ENCODE measurements at places on chromosomes 4 and X.

DNA sequence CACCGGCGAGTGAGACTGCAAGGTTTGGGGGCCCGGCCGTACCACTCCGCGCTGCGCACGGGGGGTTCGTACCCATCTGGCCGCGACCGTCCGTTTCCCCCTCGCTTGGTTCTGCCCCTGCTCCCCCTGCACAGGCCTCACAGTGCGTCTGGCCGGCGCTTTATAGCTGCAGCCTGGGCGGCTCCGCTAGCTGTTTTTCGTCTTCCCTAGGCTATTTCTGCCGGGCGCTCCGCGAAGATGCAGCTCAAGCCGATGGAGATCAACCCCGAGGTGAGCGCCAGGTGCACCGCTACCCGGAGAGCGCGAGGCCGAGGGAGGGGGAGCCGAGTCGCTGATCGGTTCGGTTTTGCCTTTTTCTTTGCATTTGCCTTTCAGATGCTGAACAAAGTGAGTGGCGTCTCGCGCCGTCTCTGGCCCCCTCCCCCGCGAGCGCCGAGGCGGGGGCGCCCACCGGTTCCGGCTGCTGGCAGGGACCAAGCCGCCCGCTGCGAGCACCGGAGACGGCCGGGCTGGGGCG, at the start of gene UCHL1:
Gene UCHL1 (plus strand): TSS at position 189 of the 517 bp plus-strand sequence. CDS start 49 bp downstream, at position 238.
- DNase-seq = peak; percentile 57

- no peak for DNase-seq
Observed at GRCh38 chrX:63652086-63652765, 132.8 kb downstream of the ARHGEF9 start.

- DNase-seq = no peak
Observed at GRCh38 chr4:52202251-52202779, 151.2 kb downstream of the SPATA18 start.

DNA sequence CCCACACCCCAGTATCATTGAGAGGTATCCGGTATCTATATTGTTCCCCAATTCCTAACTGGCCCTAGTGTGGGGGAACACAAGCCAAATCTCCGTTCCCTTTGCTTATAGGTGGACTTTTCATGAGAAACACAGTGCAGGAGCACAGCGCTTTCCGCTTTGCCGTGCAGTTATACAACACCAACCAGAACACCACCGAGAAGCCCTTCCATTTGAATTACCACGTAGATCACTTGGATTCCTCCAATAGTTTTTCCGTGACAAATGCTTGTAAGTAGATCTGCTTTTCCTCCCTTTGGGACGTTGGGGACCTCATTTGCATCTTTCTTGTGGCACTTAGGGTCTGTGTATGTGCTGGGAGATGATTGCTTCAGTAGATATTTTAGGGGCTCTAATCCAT, 1.6 kb downstream of the GRIA3 start:
- no peak for DNase-seq

DNA sequence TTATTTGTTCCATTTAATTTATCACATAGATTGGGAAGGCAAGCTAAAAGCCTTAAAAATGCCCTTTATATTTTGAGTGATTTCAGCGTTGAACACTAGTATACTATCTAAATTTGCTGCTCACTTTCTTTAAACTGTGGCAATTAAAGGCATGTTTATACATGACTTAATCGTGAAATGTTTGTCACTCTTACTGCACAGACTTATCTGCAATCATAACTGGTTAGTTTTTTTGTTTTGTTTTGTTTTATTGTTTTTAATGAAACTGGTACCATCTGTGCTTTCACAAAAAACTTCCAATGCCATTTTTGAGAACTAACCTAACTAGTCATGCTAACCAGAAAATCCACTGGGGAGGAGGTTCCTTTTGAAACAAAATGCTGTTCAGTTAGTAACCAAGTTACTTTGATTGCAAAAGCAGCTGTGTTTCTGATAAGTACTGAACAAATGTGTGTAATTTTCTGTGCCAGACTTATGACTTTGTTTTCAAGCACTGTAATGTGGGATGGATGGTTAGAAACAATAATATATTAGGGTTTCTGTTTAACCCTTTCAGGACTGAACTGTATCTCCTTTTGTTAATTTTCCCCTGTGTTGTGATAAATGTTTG, 56.1 kb downstream of the CCKAR start:
- DNase-seq = no peak

DNA sequence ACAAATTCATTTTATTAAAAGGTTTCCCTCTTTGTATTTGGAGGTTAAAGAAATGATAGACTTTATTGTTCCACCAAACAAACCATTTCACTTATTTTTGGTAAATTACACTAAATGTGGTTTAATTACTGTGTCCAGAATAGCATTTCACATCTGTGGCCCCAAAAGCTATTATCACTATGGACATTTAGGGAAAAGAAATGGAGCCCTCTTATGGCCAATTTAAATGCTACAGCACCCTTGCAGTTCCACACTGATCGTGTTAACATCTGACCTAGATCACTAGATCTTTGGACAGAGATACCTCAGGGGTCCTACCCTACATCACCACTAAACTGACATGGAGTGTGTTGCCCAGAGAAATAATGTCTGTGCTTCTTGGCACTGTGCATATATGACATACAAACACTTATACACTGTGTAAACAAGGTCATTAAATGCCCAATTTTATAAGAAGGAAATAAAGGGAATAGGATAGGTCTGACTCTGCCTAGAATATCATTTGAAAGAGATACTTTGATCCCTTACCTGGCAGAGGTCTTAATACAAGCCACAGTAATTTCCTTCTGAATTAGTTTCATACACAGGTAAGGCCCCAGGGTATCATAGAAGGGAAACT, 163.9 kb downstream of the KDR start:
- no peak for DNase-seq

GRCh38 chrX:112997991-112998390, 157.4 kb upstream of the AMOT start:
- no peak for DNase-seq

- no peak for DNase-seq
Observed at GRCh38 chrX:141903400-141904155, at the start of gene MAGEC1. TSS of gene MAGEC1 (plus strand) at chrX:141903894. CDS start at chrX:141905073, 1,179 bp downstream.

GRCh38 chr4:44235897-44236296, 212.7 kb downstream of the KCTD8 start:
- DNase-seq = no peak

GRCh38 chr4:7816771-7817170, 122.9 kb downstream of the AFAP1 start:
- DNase-seq = no peak

- DNase-seq = no peak
Observed at GRCh38 chrX:107537815-107538214, 88.4 kb downstream of the FRMPD3 start.

DNA sequence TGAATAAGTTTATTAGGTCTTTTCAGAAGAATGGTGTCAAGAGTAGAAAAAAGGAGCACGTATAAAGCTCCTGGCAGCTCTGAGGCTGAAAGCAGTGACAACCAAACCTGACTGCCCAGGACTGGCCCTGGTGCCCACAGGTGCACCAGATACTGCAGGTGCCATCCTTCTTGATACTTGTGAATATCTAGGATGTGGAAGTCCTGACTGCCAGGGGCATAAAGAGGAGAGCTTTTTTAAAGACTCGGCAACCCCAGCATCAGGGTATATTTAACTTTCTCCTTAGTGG, 60.7 kb downstream of the TMEM150C start:
- DNase-seq = no peak

DNA sequence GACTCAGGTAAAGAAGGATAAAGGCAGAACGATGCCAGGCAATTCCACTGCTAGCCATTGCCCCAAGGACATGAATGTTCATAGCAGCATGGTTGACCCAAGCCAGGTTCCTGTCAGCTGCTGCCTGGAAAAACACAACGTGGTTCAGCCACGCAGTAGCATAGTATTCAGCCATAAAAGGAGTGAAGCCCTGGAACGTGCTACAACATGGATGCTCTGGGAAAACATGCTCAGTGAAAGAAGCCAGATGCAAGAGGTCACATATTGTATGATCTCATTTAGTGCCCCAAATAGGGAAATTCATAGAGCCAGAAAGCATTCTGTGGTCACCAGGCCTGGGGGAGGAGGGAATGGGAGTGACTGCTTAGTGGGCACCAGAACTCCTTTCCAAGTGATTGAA, 129.8 kb downstream of the GPR143 start:
- DNase-seq = no peak

GRCh38 chr4:16627999-16628398, 270.4 kb downstream of the LDB2 start:
- DNase-seq = no peak

DNA sequence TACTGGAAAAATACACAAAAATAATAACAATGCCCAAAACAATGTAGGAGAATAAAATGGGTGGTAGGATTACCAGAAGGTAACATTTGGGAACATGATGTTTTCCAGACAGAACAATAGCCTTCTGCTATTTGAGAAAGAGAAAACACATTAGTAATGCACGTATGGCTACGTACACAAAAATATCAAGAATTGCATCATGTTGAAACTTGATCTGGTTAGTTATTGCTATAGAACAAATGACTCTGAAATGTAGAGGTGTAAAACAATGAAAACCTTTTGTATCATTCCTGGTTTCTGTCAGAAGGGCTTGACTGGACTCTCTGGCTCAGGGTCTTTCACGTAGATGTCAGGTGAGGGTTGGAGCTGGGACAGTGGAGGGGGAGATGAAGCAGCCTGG, 1040.0 kb downstream of the FAT4 start:
- no peak for DNase-seq

DNA sequence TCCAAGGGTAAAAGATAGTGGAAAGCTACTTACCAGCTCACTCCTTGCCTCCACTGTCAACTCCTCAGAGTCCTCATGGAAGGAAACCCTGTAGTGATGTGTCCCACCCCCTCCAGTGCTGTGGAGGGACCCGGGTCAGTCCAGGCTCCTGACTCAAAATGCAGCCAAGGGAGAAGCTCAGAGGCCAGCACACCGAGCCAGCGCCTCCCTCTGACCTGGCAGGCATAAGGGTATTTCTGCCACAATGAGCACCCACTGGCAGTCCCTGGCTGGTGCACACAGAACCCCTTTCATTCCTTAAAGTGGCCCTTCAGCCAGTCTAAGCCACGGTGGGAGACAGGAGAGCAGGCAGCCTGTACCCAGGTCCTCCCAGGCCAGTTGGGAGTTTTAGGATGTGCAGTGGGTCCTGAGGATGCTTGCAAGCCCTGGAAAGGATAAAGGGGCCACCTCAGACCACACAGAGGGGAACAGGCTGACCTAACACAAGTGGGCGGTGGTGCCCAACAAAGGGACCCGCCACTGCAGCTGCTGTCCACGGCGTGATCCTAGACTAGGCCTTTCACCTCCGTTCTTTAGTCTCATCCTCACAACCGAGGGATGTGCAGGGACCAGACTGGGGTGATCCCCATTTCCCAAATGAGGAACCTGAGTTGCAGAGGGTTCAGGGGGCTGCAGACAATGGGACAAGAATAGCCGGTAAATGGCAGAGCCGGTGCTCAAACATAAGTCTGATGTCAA, 5.7 kb downstream of the JAKMIP1 start:
- DNase-seq = no peak

DNA sequence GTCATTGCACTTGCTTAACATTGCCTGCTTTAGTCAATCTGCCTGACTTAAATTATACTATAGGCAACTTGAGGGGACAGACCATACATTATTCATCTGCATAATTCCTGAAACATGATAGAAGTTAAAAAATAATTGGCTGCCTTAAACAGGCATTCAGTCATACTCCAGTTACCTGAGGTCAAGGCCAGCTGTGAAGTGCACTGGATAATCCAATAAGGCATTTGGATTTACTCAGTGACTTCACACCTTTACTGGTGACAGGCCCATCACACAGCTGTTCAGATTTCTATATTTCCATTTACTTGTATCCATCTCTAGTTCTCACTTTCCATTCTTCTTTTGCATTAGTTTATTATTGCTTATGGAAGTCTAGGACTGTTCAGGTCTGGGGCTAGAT, 2341.6 kb downstream of the PCDH7 start:
- no peak for DNase-seq
